NCI-H1436 treated with DMSO at 0.1 percent for 48 hours (cell line): ENCODE measurements at places on chromosomes 5 and 9.

DNA sequence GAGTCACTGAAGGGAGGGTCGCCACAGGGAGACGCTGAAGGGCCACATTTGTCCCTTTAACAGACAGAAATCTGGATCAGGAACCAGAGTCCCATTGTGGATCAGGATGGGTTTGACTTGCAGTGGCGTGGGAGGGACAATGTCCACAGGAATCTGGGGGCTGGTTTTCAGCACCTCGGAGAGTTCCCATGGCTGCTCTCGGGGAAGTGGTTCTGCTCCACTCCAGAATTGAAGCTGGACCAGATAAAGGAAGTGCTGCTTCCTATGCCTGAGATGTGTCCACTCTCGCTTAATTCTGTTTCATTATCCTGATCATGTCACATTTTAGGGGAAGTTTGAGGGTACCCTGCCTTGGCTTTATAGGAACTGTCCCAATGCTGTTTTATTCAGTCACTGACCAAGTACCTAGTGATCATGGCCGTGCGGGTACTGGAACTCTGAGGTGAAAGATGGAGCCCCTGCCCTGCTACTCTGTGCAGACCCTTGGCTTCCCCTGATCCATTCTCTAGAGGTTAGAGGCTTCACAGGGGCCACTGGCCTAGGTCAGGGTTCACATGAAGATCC is 28.7 kb downstream of the ENHO start:
- no peak for DNase-seq

- no peak for DNase-seq
Measured at GRCh38 chr5:159416438-159416837, 86.2 kb upstream of the IL12B start.

- DNase-seq: no peak
Measured at GRCh38 chr5:172175263-172175719, 12.7 kb downstream of the STK10 start.

DNA sequence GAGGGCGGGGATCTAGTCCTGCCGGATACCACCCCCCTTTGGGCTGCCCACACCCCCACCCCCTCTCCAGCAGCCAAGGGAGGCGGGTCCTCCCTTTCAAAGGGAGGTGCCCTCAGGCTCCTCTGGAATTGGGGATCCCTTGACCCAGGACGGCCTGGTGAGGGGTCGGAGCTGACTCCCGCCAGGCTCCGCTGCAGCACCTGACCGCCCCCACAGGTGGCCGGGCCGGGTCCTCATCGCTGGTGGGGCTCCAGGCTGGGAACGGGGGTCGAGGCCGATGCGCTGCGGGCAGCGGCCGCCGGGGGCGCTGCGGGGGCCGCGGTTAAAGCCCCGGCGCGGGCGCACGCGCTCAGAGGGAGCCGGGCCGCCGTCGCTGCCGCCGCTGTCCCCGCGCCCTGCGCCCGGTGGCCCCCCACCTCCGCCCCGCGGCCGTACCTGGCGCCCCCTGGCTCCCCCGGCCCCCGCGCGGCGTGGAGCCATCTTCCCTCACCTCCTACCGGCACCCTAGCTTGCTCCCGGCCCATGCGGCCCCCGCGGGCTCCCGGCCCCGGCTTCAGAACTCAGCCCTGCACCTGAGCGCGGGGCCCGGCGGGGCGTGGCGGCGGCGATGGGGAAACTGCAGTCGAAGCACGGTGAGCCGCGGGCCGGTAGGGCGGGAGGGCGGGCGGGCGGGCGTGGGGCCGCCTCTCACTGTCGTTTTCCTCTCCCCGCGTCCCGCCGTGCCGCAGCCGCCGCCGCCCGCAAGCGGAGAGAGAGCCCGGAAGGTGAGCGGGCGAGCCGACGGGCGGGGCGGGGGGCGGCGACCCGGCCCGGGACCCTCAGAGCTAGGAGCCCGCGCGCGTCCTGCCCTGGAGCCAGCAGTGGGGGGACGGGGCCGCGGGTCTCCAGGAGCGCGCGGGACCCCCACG is at the start of gene NKD2:
NKD2 (plus strand) TSS at position 352 of the 908 bp plus-strand sequence; CDS start at position 608, 256 bp downstream.
- no peak for DNase-seq

DNA sequence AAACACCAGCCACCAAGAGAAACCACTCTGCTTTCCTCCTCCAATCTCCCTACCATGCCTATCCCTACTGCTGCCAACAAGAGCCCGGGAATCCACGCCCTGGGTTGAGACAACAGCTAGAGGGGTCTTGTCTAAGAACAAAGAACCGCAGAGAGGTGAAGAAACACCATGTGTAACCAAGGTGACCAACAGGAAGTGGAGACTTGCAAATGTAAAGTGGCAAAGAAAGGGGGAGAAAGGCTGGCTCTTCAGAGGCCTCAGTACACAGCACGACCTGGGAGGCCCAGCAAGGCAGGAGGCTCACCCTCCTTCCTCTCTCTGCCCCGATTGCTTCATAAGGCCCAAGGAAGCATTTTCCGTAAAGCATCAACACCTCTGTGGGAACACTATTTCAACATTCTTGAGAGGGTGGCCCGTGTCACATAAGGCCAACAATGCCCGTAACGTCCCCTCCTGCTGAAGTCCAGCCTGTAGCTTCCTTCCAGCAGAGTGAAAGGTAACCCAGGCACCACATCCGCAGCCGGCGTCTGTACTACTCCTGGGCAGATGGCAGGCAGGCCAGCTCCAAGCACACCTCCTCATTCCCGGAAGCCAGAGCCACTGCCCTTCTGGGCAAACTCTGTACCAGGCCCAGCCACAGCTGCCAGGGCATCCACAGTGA is 18.3 kb downstream of the CCNJL start:
- DNase-seq: no peak

- DNase-seq: no peak
Measured at GRCh38 chr9:107443786-107444185, 45.8 kb downstream of the KLF4 start.

DNA sequence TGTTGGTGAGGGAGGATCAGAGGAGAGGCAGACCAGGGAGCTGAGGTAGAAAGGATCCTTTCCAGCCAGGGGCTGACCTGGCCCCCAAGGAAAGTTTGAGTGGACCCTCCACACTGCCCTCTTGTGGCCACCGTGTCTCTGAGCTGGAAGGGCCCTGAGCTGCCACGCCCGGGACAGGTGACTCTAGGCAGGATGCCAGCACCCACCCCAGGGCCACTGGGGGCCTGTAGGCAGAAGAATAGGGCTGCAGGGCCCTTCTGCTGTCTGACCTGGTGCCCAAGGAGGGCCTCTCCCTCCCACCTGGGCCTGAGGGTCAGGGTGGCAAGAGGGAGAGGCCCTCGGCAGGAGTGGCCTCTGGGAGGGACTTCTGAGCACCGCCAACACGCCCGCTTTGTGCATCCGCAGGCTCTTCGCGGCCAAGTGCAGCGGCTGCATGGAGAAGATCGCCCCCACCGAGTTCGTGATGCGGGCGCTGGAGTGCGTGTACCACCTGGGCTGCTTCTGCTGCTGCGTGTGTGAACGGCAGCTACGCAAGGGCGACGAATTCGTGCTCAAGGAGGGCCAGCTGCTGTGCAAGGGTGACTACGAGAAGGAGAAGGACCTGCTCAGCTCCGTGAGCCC is 76.8 kb downstream of the LMX1B start:
- DNase-seq: no peak

DNA sequence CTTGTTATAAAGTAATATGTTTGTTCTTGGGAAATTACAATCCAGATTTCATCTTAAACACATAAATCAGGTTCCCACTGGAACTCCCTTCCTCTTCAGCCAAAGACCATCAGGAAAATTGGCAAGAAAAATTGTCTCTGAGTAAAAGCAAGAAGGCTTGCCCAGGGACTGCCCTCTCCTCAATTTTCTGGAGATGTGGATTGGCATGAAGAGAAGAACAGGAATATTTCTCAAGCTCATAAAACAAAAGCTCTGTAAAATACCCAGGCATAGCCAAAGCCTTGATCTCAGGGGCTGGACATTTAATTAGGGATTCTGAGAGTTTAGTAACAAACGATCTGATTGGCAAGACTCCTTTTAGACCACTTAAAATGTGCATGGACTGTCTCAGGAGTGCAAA is 223.4 kb downstream of the ZNF608 start:
- DNase-seq: no peak

GRCh38 chr5:1511048-1511447 is 12.7 kb downstream of the LPCAT1 start:
- no peak for DNase-seq

- no peak for DNase-seq
Measured at GRCh38 chr5:140295414-140295813, 7.5 kb downstream of the PFDN1 start.

GRCh38 chr5:1382248-1382700 is 37.4 kb upstream of the CLPTM1L start:
- DNase-seq: no peak

DNA sequence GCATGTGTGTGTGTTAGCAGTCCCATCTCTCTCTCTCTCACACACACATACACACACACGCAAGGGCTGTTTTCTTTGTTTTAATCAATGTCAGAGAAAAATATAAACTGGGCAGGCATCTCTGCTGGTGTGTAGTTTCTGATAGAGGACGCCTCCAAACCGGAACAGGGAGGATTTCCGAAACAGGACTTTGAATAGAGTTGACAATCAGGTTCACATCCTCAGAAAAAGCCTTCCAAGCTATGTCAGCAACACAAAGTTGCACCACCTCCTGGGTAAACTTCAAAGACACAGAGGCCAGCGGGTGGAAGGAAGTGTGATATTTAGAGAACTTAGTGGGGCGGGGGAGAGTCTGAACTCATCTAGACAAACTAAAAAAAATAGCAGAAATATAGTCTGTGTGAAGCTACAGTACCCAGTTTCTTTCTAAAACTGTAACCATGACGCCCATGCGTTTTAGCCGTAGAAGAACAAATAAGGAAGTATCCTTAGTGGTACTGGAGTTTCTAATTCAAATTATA is 1.2 kb downstream of the ST8SIA4 start:
- no peak for DNase-seq

DNA sequence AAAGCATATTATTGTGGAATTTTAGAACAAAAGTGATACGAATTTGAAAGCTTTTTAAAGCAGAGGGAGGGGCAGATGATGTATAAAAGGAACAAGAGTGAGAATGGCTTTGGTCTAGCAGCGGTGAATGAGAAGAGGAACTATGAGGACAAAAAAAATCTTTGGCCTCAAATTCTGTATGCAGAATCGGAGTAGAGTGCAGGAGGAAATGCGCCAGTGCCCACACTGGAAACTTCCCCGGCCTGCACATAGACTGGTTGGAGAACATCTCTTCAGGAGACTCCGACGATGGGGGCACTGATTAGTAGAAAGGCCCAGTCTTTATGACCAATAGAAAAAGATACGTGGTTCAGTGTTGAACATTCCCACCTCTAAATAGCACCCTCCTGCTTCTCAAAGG is 51.3 kb downstream of the SLC46A2 start:
- DNase-seq: no peak

DNA sequence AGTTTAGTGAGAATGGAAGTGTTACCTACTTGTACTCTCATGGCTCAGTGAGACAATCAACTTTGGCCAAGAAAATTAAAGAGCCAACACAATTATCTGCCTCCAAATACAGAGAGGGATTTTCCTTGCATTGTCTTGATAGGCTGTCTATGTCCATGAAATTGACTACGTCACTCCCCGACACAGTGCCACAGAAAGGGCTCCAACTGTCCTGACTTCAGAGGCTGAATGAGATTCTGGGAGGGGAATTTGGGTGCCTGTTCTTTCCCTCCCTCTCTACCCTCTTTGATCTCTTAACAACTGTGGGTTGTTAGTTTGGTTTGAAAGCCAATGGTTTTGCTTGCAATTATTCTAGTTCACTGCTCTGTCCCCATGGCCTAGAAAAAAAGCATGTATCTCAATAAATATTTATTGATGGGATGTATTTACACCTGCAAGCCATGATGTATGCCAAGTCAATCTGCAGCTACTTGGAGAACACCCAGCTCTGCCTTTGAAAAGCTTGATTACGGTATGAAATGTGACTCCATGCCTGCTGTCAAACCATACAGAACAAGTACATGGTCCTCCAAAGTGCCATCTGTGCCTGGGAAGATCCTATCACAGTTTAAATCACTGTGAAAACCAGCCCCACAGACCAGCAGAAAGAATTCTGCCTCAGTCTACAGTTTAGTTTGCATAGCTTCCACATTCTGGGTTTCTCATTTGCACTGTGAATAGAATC is 37.3 kb downstream of the CAPSL start:
- no peak for DNase-seq

GRCh38 chr5:142342128-142342981 is 17.5 kb upstream of the SPRY4 start:
- DNase-seq: no peak

- no peak for DNase-seq
Measured at GRCh38 chr5:81425569-81425968, 31.6 kb upstream of the ACOT12 start.

DNA sequence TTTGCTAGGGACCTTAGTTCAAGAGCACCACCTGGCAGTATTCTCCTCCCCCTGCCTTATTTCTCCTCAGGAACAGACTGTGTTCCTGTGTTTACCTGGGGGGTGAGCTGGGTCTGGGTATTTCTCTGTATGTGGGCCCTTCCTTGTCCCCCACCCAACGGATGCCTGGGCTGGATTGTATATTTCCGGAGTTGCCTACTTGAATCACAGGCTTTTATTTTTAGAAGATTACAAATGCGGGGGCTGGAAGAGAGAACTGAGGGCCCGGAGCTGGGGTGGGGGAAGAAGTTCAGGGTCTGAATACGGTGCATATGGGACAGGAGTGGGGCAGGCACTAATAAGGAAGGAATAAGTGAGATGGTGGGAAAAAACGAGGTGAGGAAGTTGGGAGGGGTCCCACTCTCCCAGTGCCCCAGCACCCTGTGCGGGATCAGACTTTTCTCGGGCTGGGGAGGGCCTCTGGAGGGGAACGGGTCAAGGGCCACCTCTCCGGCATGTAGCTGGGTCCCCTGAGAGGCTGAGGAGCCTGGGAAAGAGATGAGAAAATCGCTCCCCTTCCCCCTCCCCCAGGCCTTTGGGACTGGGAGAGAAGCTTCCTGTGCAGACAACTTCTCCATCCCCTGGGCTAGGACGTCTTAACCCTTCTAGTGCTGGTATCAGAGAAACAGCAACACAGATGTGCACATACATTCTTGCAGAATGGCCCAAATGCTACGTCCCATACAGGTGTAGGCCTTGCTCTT is 42.1 kb downstream of the PCDH1 start:
- DNase-seq: no peak

- DNase-seq: no peak
Measured at GRCh38 chr5:152380415-152381123, 24.5 kb downstream of the NMUR2 start.

DNA sequence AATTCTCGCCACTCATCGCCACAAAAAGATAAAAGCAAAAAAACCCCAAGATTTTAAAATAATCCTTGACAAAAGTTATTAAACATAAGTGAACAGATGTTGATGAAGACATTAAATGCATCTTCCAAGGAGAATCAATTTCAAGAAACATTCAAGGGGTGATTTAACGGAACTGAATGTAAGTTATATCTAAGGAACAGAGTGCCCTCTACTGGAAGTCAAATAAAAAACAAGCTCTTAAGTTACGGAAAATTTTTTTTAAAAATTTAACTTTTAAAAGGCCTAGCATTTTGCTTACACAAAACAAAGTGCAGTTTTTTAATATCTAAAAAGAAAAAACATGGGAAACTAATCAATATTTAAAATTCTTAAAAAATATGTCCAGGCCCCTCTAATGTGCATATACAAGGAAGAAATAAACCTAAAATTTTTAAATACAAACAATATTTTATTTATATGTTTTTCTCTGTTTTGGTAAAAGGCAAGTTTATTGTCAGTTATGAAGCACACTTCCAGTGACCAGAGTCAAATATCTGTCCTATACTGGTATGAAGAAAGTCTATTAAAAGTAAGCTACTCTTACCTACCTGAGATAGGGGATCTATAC is 28.0 kb downstream of the TEX10 start:
- DNase-seq: no peak

GRCh38 chr5:135066781-135067180 is 32.8 kb upstream of the PITX1 start:
- DNase-seq: no peak

GRCh38 chr5:1820381-1820780 is 19.2 kb downstream of the NDUFS6 start:
- no peak for DNase-seq

GRCh38 chr9:68838245-68838644 is 133.2 kb downstream of the PIP5K1B start:
- DNase-seq: no peak
